Activated T-cell treated with anti-CD3 and anti-CD28 coated beads, Interleukin-2, amount 50 U/mL, for 72 hours (primary cell): ENCODE measurements at places on chromosomes 7 and 10. TPM values are rescaled to one million over a fixed set of nuclear protein-coding genes. Genes with fewer than 3 reads are reported as not detected.

GRCh38 chr7:17523813-17524739, 225.6 kb downstream of the AHR start:
- no peak for DNase-seq

- peak; percentile 73 for DNase-seq
These were observed 4.8 kb downstream of the ELOVL3 start for GRCh38 chr10:102230861-102231356.

LFNG gene
- total RNA-seq: 23.0 TPM

DNA sequence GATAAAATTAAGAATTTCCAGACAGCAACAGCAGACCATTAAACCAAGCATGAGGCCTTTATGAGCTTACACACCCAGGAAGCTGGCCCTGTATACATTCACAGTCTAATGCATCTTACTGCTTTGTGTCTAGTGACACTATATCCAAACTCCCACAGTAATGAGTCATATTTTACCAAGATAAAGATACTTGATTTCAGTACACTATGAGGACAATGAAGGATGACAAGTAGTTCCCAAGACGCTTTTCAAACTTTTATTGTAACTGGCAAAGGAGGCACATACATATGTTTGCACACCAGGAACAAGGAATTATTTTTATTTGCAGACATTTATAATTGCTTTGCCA, 148.0 kb downstream of the TSPAN12 start:
- DNase-seq: no peak

- DNase-seq: no peak
These were observed 14.0 kb downstream of the ANKIB1 start for GRCh38 chr7:92259610-92260247.

AEBP1 gene
- total RNA-seq: 18.4 TPM

DNA sequence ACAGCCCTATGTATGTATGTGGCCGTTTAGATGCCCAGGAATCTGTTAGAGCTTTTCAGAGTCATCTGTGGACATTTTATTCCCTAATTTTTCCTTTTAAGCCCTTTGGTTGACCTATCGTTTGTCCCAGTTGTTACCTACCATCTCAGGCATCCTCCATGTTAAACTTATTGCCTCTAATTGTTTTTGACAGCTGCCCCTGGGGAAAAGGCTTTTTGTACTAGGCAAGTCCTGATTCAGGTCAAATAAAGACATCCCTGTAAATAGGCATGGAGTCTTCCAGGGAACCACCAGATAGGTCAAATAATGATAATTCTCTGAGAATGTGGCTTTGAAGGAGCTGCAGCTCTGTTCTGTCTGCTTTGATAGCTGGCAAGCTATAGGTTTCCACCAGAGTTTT, 87.7 kb upstream of the CYP26C1 start:
- DNase-seq: no peak
